ENCODE measurements at places on chromosomes 5 and 9.

DNA sequence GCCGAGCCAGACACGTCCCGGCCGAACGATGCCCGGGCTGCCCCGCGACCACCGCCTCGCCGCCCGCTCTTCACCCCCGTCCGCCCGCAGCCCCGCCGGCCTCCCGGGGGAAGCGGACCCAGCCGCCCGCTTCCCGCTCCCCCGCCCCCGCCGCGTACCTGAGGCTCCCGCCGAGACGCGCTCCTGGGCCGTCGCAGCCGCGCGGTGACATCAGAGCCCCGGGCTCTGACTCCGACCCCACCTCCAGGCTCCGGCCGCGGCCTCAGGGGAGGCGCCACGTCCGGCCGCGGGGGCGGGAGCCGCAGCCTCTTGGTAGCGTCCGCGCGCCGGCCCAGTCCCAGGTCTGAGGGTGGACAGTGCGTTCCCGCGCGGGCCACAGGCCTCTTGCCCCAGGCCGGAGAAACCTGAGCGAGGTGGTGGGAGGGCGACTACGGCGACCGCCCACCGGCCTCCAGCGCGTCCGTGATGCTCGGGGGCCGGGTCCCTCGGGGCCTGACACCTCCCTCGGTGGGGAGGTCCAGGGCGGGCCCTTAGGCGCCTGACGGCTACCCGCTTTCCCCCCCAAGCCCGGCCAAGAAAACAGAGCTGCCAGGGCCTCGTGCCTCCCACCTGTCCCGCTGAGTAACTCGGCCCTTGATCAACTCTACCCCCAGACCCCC lies at the start of gene SHROOM1:
Gene SHROOM1, minus strand, starts transcription at position 212 of the 659 bp plus-strand sequence. CDS start 4,507 bp downstream, outside the sequence.
- DNase-seq, result no peak

DNA sequence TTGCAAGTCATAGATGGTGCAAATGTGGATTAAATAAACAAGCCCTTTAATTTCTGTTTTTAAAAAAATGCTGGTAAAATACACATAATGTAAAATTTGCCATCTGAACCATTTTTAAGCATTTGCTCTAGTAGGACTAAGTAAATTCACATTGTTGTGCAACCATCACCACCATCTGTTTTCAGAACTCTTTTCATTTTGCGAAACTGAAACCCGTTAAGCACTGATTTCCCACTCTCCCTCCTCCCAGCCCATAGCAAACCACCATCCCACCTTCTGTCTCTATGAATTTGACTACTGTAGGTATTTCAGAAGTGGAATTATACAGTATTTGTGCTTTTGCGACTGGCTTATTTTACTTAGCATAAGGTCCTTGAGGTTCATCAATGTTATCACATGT lies 103.3 kb upstream of the CNTLN start:
- DNase-seq, result no peak

- DNase-seq, result no peak
Observed at GRCh38 chr9:97997330-97998276, 14.5 kb downstream of the ANP32B start.

GRCh38 chr5:158917731-158918130 lies 182.0 kb downstream of the EBF1 start:
- DNase-seq, result no peak

DNA sequence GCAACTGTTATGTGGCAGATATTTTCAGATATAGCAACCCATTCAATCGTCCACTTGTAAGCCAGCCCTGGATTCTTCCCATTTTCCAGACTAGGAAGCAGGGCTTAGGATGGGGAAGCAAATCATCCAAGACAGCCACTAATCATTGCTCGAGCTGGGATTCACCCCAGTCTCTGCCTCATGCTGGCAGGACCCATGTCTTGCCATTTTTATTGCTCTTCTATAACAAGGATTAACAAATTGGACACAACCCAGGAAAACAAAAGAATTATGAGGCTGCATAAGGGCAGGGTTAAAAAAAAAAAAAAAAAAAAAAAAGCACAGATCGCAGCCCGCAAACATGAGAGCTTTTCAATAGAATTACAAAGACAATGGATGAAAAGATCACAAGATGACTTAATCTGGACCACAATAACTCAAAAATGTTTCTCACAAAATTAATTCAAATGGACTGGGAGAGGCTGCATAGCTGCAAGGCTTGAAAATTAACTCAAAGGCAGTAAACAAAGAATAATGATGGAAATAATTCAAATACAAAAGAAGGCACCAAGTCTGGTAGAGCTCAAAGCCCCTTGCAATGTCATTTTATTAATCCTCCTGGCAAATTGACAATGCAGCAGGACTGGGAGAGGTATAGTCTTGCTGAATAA lies 40.7 kb downstream of the ASTN2 start:
- no peak for DNase-seq

DNA sequence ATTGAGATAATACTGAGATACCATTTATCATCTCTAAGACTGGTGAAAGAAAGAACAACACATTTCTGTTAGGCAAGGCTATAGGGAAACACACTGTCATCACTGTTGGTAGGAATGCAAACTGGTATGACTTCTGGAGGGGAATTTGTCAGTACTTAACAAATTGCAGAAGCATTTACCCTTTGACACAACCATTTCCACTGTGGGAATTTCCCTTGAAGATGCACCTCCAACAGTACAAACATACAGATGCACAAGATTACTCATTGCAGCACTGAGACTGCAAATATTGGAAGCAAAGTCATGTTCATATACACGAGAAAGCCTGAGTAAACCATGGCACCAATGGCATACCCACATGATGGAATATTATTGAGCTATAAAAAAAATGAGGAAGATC lies 17.6 kb downstream of the GM2A start:
- DNase-seq, result no peak

- no peak for DNase-seq
Observed at GRCh38 chr5:119322948-119323537, 32.8 kb upstream of the TNFAIP8 start.

- no peak for DNase-seq
Observed at GRCh38 chr9:36142510-36143244, 6.1 kb downstream of the GLIPR2 start.

- DNase-seq, result no peak
Observed at GRCh38 chr9:100662122-100662521, 84.2 kb downstream of the CAVIN4 start.

DNA sequence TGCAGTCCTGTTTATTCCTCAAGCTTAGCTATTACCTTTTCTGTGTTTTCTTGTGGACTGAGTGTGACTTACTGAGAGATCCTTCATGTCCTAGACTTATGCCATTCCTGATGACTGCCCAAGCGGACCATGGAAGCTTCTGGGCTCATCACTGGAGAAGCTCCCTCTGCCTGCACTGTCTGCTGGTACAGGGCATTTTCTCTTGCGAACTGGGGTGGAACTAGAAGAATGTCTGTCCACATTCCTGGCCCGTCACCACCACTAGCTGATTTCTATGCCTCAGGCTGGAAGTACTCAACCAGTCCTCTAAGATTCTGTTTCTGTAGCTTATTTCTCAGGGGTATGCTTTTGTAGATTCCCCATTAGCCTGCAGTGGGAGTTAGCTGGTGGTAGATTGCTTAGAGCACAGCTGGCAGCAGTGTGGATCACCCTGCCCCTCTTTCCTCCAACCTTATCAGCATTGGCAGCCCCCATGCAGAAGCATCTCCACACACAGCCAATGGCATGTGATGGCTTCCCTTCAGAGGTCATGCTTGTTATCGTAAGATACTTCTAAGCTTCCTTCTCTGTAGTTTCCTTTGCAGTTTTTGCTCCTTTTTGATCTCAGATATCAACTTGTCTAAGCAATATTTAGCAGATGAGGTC lies 12.4 kb downstream of the SLC36A1 start:
- DNase-seq, result no peak

DNA sequence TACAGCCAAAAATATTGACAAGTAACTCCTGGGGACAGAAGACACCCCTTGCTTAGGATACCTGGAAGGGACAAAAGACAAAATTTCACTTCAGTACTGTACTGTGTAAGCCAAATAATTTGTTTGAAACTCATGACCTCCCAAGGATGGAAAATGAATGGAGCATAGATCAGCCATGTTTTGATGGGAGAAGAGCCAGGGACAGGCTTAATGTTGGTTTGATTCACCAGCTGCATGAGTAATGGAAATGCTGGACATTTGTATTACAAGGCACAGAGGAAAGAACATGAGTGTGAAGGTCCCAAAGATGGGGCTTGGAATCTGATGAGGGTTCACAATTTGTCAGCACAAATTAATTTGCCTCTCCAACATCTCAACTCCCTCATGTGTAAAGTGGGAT lies 122.8 kb downstream of the ENC1 start:
- no peak for DNase-seq

DNA sequence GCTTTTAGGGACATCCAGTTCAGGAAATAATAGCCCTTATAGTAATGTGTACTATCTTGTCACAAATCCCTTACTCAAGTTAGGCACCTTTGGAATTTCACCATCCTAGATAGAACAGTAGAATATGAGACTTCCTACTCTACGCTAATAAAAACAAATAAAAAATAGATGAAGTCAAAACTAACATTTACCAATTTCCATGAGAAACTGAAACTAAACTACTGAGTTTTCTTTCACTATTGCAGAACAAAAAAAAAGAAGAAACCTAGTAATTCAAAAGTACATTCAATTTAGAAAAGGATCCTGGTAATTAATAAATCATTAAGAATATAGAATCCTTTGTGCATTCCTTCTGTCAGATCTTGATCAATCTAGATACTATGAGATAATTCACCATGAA lies 14.0 kb downstream of the STARD4 start:
- DNase-seq, result no peak

- no peak for DNase-seq
Observed at GRCh38 chr9:73151653-73152542, at the start of gene ANXA1. Gene ANXA1, plus strand, starts transcription at chr9:73151865. Its CDS starts 6,671 bp downstream, at chr9:73158536.

GRCh38 chr5:111168608-111169007 lies 55.6 kb upstream of the CAMK4 start:
- no peak for DNase-seq

DNA sequence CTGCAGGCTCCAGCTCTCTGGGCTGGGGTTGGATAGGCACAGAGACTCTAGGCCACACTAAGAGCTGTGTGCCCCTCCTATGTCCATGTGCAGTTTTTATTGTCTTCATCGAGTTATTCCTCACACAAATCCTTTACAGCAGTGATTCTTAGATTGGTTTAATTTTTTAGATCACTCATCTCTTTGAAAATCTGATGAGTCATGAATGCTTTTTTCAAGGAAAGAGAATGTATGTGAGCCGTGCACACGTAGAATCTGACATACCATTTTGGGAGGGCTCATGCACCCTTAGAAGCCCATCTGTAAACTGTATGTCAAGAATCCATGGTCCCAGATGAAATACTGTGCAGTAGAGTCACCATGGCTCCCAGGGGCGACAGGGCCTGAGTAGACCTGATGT lies 100.7 kb upstream of the S1PR3 start:
- no peak for DNase-seq

- no peak for DNase-seq
Observed at GRCh38 chr5:43437062-43437660, 25.0 kb upstream of the CCL28 start.

GRCh38 chr5:10310066-10310779 lies 2.5 kb upstream of the CMBL start:
- DNase-seq, result peak; percentile 81

- no peak for DNase-seq
Observed at GRCh38 chr9:104177676-104178075, 83.6 kb downstream of the SMC2 start.

DNA sequence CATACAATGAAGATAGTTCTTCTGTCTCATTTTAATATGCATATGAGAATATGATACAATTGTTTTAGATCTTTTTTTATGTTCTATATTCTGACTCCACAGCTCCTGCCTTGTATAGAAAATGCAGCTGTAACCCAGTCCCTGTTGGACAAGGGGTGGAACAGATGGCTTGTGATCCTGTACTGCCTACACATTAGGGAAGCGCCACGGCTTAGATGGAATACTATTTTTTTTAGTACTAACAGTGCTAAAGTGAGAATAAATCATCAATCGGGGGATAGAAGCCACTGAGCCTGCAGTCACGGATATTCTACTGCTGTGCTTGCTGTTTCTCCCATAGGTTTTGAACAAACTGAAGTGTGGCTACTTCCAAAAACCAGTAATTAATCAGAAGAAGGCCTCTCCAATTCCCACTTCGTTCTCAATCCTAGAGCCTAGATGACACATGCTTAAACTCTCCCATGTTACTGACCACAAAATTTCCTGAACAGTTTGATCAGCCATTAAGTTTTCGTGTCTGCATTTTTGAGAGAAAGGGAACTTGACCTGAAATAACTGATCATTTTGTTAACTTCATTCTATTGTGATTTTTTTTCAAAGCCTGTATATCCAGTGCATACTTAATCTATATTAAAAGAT lies 150.3 kb downstream of the CDH18 start:
- DNase-seq, result no peak

GRCh38 chr5:44807269-44807668 lies 1.5 kb upstream of the MRPS30 start:
- DNase-seq, result no peak

DNA sequence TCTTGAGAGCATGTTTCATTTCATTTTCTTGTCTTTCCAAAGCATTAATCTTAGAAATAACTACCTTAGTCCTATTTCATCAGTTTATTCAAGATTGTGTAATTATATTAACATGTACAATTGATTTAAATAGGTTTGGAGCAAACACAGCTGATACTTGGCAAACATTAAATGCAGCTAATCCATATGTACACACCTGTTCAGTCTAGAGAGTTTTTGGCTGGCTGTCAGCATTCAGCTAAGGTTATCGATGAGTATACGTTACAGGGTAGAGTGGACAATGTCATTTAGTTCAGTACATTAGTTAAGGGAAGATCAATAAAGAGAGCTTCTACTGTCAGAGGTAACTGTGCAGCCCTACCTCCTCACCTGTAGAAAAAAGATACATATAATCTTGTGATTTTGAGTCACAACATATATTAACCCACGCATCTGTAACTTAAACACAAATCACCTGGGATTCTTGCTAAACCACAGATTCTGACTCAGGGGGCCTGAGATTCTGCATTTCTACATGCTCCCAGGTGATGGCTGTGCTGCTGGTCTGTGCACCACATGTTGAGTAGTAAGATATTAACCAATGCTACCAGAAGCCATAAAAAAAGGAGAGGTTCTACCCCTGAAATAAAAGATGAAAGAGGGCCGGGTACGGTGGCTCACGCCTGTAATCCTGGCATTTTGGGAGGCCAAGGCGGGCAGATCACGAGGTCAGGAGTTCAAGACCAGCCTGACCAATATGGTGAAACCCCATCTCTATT lies 34.1 kb upstream of the PCA3 start:
- peak; percentile 70 for DNase-seq

- no peak for DNase-seq
Observed at GRCh38 chr5:601771-602465, 10.2 kb upstream of the CEP72 start.

GRCh38 chr9:134266418-134266817 lies 59.8 kb upstream of the RXRA start:
- DNase-seq, result no peak
